Thoracic aorta (tissue), 2 donors: ENCODE measurements at places on chromosomes 13 and 19. TPM values are rescaled to one million over a fixed set of nuclear protein-coding genes. Genes with fewer than 3 reads are reported as not detected.

The ITGBL1 gene
- 179 TPM for total RNA-seq

The SLC25A41 gene
- not detected for total RNA-seq

GRCh38 chr13:40141859-40142555 lies 486.5 kb downstream of the COG6 start:
- no peak for DNase-seq
- H3K36me3 ChIP-seq = no peaks in the 10 kb centered on the region
- no peaks in the 10 kb centered on the region for H3K4me1 ChIP-seq
- no peak overlapping the region for H3K4me3 ChIP-seq
- H3K27ac ChIP-seq = no peak overlapping the region

DNA sequence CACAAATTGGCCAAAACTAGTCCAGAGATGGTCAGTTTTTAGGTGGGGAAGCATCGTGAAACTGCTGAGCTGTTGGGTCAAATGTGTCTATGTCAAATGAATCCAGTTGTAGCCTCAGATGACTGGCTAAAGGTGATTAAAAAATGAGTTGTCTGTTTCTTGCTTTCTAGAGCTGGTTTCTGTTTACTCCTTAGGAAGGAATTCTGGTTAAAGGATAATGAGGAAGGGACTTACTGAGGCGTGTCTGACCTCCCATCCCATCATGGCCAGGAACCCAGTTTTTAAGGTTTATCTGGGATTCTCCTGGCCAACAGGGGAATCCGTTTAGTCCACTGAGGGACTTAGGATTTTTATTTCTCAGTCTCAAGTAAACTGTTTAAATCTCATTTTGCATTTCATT lies 256.5 kb downstream of the UQCRFS1 start:
- H3K4me1 ChIP-seq = no peaks in the 10 kb centered on the region
- no peak for DNase-seq
- H3K4me3 ChIP-seq = no peak overlapping the region
- H3K27me3 ChIP-seq = no peaks in the 10 kb centered on the region

GRCh38 chr13:46799139-46799538 lies 2.2 kb upstream of the ESD start:
- no peaks in the 10 kb centered on the region for H3K27me3 ChIP-seq
- H3K4me1 ChIP-seq = peaks cover 24% of the 10 kb centered on the region
- no peak overlapping the region for H3K27ac ChIP-seq
- H3K4me3 ChIP-seq = no peak overlapping the region

DNA sequence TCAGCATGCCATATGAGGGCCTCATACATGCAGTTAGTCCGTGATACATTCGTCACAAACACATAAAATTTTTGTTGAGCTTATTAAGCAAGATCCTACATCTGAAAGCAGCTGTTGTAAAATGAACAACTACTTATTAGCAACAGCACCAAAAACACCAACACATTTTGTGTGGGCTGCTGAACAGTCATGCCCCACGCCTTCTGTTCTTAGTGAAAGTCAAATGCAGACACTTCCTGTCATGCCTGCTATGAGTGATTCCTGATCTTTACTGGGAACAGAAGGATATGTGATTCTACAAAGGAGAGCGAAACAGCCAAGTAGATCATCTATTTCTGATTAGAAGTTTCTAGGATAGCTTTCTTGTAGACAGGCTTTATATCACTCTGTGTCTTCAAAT lies 4.2 kb upstream of the B3GLCT start:
- no peak overlapping the region for H3K4me3 ChIP-seq
- H3K27me3 ChIP-seq = no peaks in the 10 kb centered on the region
- no peak overlapping the region for H3K27ac ChIP-seq
- H3K4me1 ChIP-seq = peaks cover 3% of the 10 kb centered on the region

DNA sequence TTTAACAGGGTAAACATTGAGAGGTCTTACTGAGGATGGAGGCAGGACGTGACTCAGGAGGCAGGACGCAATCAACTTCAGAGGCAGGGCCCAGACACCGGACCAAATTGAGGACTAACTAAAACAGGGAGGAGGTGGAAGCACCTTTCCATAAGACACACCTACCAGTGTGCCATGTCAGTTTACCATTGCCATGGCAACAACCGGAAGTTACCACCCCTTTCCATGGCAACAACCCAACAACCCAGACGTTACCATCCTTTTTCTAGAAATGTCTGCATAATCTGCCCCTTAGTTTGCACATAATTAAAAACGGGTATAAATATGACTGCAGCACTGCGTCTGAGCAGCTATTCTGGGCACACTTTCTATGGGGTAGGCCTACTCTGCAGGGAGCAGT lies 53.5 kb upstream of the SOX21 start:
- H3K27ac ChIP-seq = no peak overlapping the region
- H3K36me3 ChIP-seq = no peaks in the 10 kb centered on the region
- no peaks in the 10 kb centered on the region for H3K4me1 ChIP-seq
- no peak for DNase-seq
